ENCODE measurements at places on chromosomes 3 and 15.
A peak's percentile ranks its signal among the peaks of the same experiment; 100 is the strongest.

DNA sequence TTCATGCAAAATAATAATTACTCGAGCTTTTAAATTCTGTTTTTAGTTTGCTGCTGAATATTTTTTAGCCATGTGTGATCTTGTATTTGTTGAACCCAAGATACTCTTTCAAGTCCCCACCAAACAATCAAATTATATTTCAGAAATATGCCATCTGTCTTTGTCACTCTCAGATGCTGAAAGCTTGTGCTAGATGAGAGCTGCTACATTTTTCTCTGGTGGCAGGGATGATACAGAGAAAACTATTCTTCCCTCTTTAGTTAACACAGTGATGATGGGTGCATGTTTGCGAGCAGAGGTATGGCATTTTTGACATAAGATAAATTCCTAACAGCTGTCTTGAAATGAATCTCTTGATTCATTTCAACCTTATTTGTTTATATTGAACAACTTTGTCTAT, 100.6 kb upstream of the NPHP3 start:
- DNase-seq, result no peak

GRCh38 chr15:52419494-52419893, 109.2 kb downstream of the MYO5A start:
- no peak for DNase-seq

GRCh38 chr15:63246691-63247469, 30.5 kb upstream of the APH1B start:
- no peak for DNase-seq

DNA sequence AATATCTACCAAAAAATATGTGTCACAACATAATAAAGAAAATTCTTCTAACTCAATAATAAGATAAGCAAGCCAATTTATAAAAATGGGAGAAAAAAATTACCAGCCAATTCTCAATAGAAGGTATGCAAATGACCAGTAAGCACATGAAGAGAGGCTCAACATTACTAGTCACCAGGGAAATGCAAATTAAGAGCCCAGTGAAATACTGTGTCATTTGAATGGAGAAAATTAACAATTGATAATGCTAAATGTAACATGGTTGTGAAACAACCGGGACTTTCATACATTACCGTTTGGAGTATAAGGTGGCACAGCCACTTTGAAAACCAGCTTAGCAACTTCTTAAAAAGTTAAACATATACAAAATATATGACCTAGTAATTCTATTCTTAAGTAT, 460.7 kb downstream of the IGSF11 start:
- DNase-seq, result no peak

DNA sequence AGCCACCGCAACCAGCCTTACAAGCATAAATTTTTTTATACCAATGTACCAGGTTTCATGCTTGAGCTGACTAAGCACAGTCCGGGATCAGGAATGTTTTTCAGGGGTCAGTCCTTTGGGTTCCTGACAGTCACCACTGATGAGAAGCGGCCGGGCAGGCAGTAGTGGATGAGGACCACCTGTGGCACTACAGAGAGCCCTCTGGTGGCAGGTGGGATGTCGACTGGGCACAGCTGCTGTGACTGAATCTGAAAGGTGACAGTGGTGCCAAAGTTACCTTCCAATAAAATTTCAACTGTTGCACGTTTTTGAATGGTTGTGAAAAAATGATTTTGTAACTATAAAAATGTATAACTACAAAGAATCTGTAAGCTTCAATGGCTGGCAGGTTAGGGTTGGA, 34.0 kb downstream of the TPRA1 start:
- DNase-seq, result no peak

DNA sequence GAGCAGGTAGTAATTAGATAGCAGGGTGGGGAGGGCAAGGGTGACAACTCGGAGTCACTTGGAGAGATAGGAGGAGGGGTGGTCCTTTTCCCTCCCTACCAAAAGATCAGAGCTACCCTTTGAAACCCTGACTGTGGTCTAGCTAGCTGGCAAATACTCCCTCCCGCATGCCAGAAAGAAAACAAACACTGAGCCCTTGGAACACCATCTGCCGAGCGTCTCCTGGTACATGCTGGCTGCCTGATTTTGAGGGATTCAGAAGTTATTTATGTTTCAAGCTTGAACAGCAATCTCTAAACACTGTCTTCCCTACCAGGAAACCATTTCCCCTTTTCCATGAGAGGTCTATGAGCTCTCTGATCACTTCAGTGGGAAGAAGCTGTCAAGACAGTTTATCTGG, 291.6 kb upstream of the CFAP20DC start:
- no peak for DNase-seq

DNA sequence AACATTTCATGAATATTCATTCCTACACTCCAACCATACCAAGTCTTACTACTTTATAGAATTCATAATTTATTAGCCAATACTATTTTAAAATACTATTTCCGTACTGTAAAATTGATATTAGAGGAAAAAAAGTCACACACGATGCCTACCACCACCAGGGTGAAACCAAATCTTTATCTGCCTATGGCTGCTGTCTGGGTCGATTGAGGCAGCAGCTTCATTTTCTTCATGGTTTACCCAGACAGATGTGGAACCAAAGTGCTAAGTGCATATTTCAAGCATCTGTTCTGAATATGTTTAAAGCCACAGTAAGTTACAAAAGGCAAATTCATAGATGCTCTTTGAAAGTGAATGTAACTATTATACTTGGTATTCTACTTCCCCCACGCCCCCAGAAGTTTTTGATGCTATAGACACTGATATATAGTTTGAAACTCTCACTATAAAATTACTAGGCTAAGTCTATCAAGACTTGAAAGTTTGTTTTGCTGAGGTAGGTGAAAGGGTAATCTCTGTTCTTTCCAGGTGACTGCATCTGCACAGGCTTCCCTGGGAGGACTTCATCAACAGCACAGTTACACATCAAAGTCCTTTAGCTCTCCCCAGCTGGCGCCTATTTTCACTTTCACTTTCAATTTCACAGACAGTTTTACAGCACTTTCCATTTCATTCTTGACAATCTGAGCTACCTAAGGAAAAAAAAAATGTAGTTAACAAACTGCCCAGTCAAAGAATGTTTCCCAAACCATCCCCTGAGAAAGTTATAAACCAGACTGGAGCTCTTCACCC, 113.9 kb downstream of the POLQ start:
- DNase-seq, result peak; percentile 60

GRCh38 chr15:88608607-88609181, 12.4 kb upstream of the AEN start:
- DNase-seq, result no peak

DNA sequence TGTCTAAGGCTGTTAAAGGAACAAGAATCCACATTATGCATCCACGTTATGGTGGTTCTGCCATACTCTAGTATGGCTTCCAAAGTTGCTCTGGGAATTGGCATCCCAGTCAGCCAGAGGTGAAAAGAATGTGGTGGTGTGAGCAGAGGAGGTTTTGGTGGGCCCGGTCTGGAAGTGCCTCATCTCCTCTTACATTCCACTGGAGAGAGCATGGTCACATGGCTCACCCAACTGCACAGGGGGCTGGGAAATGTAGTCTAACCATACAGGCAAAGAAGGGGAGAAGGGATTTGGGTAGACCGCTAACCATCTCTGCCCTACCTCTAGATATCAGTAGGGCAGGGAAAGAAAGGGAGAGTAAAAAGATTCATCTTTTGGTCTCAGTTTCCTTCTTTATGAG, 3.2 kb upstream of the HEG1 start:
- no peak for DNase-seq

DNA sequence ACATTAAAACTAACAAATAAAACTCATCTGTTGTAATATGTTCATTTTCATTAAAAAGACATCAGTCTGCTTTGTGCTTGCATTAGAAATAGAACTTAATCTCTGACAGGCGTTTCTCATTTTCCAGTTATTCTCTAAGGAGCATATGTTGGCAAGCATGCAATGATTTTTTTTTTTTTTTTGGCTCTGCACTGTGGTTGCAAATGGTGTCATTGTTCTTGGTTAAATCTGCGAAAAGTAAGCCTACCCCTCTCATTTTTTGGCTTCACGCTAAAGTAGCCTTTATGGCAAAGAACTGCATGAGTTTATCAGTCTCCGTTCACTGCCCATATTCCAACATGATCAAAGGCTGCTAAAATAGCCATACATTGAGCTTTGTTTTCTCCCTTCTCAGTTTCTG, 403.2 kb downstream of the MECOM start:
- no peak for DNase-seq

All from GM13977 (cell line).